ENCODE measurements at places on chromosomes 5 and 9. TPM values are rescaled to one million over a fixed set of nuclear protein-coding genes. Genes with fewer than 3 reads are reported as not detected.

Gene ENC1
- total RNA-seq = 4.4 TPM

Gene CARD6
- total RNA-seq = 0.45 TPM

Gene NOL6
- 15.5 TPM for total RNA-seq

Gene IL5
- total RNA-seq = not detected

Gene CNTFR
- total RNA-seq = 68.1 TPM

Gene MYMK
- total RNA-seq = not detected

Gene DND1
- total RNA-seq = 0.68 TPM

Gene PCDHGB3
- 0.66 TPM for total RNA-seq

Gene KIF4B
- 0.22 TPM for total RNA-seq
